Neural crest cell (in vitro differentiated cells): ENCODE measurements at places on chromosomes 12 and 14. TPM values are rescaled to one million over a fixed set of nuclear protein-coding genes. Genes with fewer than 3 reads are reported as not detected.
A peak's percentile ranks its signal among the peaks of the same experiment; 100 is the strongest.

GRCh38 chr12:13937735-13938134 lies 43.7 kb downstream of the GRIN2B start:
- no peak for DNase-seq
- H3K27ac ChIP-seq, result no peak overlapping the region
- H3K36me3 ChIP-seq, result peaks cover 12% of the 10 kb centered on the region
- no peaks in the 10 kb centered on the region for H3K27me3 ChIP-seq
- H3K4me3 ChIP-seq, result no peak overlapping the region

GRCh38 chr14:102965971-102966655 lies 43.6 kb downstream of the AMN start:
- no peaks in the 10 kb centered on the region for H3K4me1 ChIP-seq
- no peaks in the 10 kb centered on the region for H3K27me3 ChIP-seq
- peaks cover 23% of the 10 kb centered on the region for H3K36me3 ChIP-seq

DNA sequence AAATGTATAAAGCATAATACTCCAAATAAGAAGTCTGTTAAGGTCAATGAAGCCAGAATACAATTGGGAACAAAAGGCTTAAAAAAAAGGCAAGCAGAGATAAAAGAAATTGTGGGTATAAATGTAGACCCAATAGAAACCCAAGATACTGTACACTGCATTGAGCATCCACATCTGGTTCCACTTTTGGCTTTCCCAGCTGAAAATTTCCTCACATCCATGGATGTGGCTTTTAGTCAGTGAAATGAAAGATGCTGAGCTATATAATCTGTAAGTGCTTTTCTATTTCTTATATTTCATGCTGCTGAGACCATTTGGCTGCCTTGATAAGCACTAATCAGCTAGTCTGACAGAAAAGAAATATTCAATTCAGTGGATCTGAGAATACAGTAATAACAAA lies 83.5 kb downstream of the PTPRR start:
- peaks cover under 1% of the 10 kb centered on the region for H3K4me1 ChIP-seq
- no peak overlapping the region for H3K27ac ChIP-seq
- DNase-seq, result no peak

GRCh38 chr14:96902004-96902403 lies 104.8 kb downstream of the VRK1 start:
- DNase-seq, result no peak
- H3K27me3 ChIP-seq, result no peaks in the 10 kb centered on the region
- no peaks in the 10 kb centered on the region for H3K4me1 ChIP-seq
- H3K4me3 ChIP-seq, result no peak overlapping the region

DNA sequence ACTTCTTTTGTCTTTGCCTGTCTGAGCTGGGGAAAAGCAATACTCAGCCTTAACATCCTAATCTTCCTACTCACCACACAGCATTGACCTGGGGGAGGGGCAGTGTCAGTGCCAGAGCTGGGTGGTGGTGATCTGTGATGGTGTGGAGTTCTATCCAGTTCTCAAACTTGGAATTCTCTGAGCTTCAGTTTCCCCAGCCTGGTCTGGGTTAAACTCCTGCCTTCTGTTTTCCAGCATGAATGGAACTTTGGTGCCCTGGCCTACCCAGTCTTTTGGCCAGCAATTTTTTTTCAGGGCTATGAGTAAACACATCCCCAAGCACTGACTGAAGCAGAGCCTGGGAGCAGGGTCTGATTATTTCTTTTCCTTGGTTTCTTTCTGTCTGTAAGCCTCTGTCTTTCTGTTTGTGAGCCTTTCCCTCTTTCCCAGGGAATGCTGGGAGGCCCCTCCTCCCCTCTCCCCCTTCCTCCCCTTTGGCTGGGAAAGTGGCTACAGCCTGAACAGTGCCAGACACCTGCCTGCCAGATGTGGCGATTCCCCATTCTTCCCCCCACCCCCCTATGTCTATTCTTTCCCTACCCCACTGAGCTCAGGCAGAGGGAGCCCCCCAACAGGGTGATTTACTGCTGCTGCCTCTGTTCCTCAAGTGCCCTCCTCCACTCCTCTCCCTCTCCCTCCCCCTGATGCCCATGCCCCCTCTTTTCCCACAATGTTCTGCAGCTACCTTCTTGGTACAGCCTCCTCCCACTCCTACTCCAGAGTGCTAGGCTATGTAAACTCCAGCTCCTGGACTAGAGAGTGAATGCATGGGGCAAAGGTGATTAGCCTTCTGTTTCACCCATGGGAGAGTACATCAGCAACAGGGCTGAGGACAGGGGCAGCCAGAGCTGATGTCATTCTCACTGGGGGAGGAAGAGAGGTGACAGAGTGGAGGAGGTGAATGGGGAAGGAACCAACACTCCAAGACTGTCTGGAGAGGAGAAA lies 11.1 kb downstream of the GPR84 start:
- peaks cover 51% of the 10 kb centered on the region for H3K4me1 ChIP-seq
- H3K4me3 ChIP-seq, result peak overlapping the region; percentile 90
- H3K27me3 ChIP-seq, result no peaks in the 10 kb centered on the region
- H3K36me3 ChIP-seq, result peaks cover 11% of the 10 kb centered on the region
- DNase-seq, result no peak

GRCh38 chr12:13022851-13023271 lies 21.3 kb upstream of the FAM234B start:
- DNase-seq, result no peak
- no peaks in the 10 kb centered on the region for H3K27me3 ChIP-seq
- no peaks in the 10 kb centered on the region for H3K36me3 ChIP-seq
- H3K4me1 ChIP-seq, result no peaks in the 10 kb centered on the region
- H3K27ac ChIP-seq, result no peak overlapping the region

DNA sequence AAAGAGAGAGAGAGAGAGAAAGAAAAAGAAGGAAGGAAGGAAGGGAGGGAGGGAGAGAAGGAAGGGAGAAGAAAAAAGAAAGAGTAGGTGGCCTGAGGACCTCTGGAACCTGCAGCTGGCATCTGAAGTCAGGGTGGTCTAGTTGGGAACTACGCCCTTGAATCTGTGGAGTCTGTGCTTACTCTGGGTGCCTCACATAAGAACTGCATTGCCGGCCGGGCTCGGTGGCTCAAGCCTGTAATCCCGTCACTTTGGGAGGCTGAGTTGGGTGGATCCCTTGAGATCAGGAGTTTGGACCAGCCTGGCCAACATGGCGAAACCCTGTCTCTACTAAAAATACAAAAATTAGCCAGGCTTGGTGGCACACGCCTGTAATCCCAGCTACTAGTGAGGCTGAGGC lies 10.0 kb upstream of the NRDE2 start:
- no peak overlapping the region for H3K4me3 ChIP-seq
- no peak for DNase-seq
- no peaks in the 10 kb centered on the region for H3K36me3 ChIP-seq
- H3K27me3 ChIP-seq, result peaks cover 60% of the 10 kb centered on the region

- no peaks in the 10 kb centered on the region for H3K27me3 ChIP-seq
- no peak for DNase-seq
- H3K4me1 ChIP-seq, result no peaks in the 10 kb centered on the region
Observed at GRCh38 chr14:86373886-86374285, 843.9 kb downstream of the FLRT2 start.

- H3K4me1 ChIP-seq, result peaks cover 16% of the 10 kb centered on the region
- no peak for DNase-seq
- H3K36me3 ChIP-seq, result no peaks in the 10 kb centered on the region
- peaks cover 6% of the 10 kb centered on the region for H3K27me3 ChIP-seq
Observed at GRCh38 chr14:25396128-25396527, 346.2 kb upstream of the STXBP6 start.

GRCh38 chr14:76104802-76105355 lies 46.8 kb upstream of the GPATCH2L start:
- no peak overlapping the region for H3K4me3 ChIP-seq
- DNase-seq, result no peak
- H3K27ac ChIP-seq, result no peak overlapping the region
- H3K4me1 ChIP-seq, result peaks cover 12% of the 10 kb centered on the region
- H3K36me3 ChIP-seq, result no peaks in the 10 kb centered on the region

DNA sequence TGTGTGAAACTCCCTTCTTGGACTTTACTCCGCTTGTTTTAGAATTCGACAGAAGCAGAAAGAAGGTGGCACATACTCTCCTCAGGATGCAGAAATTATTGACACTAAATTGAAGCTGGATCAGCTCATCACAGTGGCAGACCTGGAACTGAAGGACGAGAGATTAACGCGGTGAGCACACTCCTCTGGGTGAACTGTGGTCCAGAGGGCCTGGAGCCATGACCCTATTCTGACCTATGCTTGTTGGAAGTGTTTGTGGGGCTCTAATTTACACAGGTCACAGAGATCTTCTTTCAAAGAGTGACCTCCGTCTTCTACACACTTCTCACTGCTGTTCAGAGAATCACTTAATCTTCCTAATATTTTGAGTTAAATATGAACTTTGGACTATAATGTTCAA lies 72.5 kb upstream of the MYF6 start:
- no peaks in the 10 kb centered on the region for H3K27me3 ChIP-seq
- DNase-seq, result no peak
- no peaks in the 10 kb centered on the region for H3K36me3 ChIP-seq
- no peak overlapping the region for H3K27ac ChIP-seq
- peaks cover 10% of the 10 kb centered on the region for H3K4me1 ChIP-seq
- no peak overlapping the region for H3K4me3 ChIP-seq

DNA sequence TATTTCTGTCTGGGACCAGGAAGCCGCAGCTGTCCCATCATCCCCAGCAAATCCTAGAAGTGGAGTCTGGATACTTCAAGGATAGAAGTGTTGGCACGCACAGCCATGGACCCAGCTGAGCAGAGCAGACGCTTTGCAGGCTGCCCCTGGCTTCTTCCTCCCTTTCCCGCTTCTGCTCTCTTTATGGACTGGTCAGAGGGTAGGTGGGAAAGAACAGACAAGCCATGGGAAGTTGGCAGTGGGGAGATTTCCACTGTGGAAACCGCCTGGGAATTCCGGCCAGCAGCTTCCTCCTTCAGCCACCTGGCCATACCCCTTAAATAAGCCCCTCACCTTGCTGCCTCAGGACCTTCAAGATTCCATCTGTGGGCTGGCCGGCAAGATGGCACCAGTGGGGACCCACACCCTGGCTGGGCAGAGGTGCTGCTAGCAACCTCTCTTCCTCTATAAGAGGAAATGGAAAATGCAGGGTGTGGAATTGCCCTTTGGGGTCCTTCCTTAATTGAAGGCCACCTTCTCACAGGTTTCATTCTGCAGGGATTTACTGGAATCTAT lies 20.6 kb downstream of the OTUB2 start:
- no peak overlapping the region for H3K27ac ChIP-seq
- DNase-seq, result no peak
- H3K4me3 ChIP-seq, result no peak overlapping the region
- no peaks in the 10 kb centered on the region for H3K4me1 ChIP-seq
- no peaks in the 10 kb centered on the region for H3K27me3 ChIP-seq

DNA sequence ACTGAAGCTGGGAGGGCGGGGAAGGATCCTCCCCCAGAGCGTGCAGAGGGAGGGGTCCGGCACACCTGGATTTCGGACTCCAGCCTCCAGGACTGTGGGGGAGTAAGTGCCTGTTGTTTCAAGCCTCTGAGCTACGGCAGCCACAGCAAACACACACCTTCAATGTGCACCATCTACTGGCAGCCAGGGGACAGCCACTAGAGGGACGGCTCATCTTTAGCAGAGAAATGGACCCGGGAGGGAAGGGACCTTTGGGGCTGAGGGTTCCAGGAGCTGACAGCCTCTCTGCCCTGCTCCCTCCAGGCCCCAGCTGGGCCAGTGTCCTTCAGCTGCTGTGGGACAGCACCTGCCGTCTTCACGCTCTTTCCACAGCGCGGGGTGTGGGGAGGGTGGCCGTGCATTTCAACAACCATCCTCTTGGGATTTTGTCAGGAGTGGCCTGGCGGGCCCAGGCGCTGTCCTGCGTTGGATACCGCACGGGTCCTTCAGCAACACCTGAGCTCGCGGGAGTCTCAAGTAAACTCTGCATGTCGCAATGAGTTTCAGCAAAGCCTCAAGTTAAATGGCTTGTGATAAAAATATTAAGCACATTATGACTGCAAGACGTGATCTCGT lies 209.2 kb upstream of the C14orf180 start:
- DNase-seq, result no peak
- peak overlapping the region; percentile 72 for H3K27ac ChIP-seq

- H3K36me3 ChIP-seq, result no peaks in the 10 kb centered on the region
- H3K4me3 ChIP-seq, result no peak overlapping the region
- H3K4me1 ChIP-seq, result no peaks in the 10 kb centered on the region
- peaks cover 7% of the 10 kb centered on the region for H3K27me3 ChIP-seq
- DNase-seq, result no peak
Observed at GRCh38 chr12:55072083-55072482, 52.3 kb downstream of the NEUROD4 start.

- peaks cover 3% of the 10 kb centered on the region for H3K36me3 ChIP-seq
- H3K27me3 ChIP-seq, result no peaks in the 10 kb centered on the region
- H3K4me1 ChIP-seq, result no peaks in the 10 kb centered on the region
- H3K4me3 ChIP-seq, result no peak overlapping the region
- H3K27ac ChIP-seq, result no peak overlapping the region
- DNase-seq, result no peak
Observed at GRCh38 chr14:52741865-52742264, 11.9 kb downstream of the STYX start.

- H3K27me3 ChIP-seq, result no peaks in the 10 kb centered on the region
- DNase-seq, result no peak
- no peak overlapping the region for H3K4me3 ChIP-seq
- H3K27ac ChIP-seq, result no peak overlapping the region
- peaks cover 4% of the 10 kb centered on the region for H3K4me1 ChIP-seq
Observed at GRCh38 chr12:2374092-2374906, 321.5 kb downstream of the CACNA1C start.

DNA sequence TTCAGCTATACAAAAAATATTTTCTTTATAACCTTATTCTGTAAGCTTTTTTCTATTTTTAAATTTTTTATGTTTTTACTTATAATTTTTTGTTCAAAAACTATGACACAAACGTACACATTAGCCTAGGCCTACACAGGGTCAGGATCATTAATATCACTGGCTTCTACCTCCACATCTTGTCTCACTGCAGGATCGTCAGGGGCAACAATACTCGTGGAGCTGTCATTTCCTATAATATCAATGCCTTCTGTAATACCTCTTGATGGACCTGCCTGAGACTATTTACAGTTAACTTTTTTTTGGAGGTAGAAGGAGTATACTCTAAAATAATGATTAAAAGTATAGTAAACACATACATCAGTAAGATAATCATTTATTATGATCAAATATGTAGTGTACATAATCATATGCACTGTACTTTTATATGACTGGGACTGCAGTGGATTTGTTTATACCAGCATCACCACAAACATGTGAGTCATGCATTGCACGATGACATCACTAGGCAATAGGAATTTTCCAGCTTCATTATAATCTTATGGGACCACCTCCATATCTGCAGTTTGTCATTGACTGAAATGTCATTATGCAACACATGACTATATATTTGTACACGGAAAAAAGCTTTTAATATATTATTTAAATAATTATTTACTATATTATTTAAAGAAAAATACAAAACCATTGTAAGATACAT lies 18.5 kb upstream of the PMCH start:
- DNase-seq, result no peak
- no peaks in the 10 kb centered on the region for H3K4me1 ChIP-seq
- H3K27ac ChIP-seq, result no peak overlapping the region
- no peak overlapping the region for H3K4me3 ChIP-seq

The YEATS4 gene
- 33.9 and 39.7 TPM in 2 replicates for total RNA-seq

The IRAK3 gene
- 0.56 and 0.61 TPM in 2 replicates for total RNA-seq

The ESYT1 gene
- total RNA-seq, result 118 and 121 TPM in 2 replicates

The PTGR2 gene
- 6.0 and 6.2 TPM in 2 replicates for total RNA-seq

The ENDOU gene
- not detected in 2 replicates for total RNA-seq

The KLHL33 gene
- 0.07 TPM in 1 of 2 replicates, not detected in the other for total RNA-seq

The OTUB2 gene
- total RNA-seq, result 4.4 and 4.8 TPM in 2 replicates

The RPL10L gene
- total RNA-seq, result not detected in 2 replicates

The GALNT6 gene
- 0.09 and 0.16 TPM in 2 replicates for total RNA-seq

The HOXC12 gene
- not detected in 2 replicates for total RNA-seq

The CALM1 gene
- total RNA-seq, result 338 and 339 TPM in 2 replicates

The KLRC1 gene
- not detected in 2 replicates for total RNA-seq

The APOLD1 gene
- 4.8 and 6.0 TPM in 2 replicates for total RNA-seq

The ADCK1 gene
- total RNA-seq, result 9.0 and 9.5 TPM in 2 replicates
